Purkinje cell (primary cell): ENCODE measurements at places on chromosomes 11 and 22. TPM values are rescaled to one million over a fixed set of nuclear protein-coding genes. Genes with fewer than 3 reads are reported as not detected.

The OR51B4 gene
- polyA plus RNA-seq: not detected in 2 replicates

The SDHD gene
- 344 and 445 TPM in 2 replicates for polyA plus RNA-seq

The CASP5 gene
- polyA plus RNA-seq: not detected in 2 replicates

The MYOD1 gene
- not detected in 2 replicates for polyA plus RNA-seq

The POU2AF1 gene
- not detected in 2 replicates for polyA plus RNA-seq

The B3GAT1 gene
- polyA plus RNA-seq: 24.6 and 25.4 TPM in 2 replicates

The PLA2G3 gene
- polyA plus RNA-seq: not detected in 2 replicates

The C22orf31 gene
- 0.34 TPM in 1 of 2 replicates, not detected in the other for polyA plus RNA-seq

The HOATZ gene
- polyA plus RNA-seq: not detected in 2 replicates

The OR51A2 gene
- not detected in 2 replicates for polyA plus RNA-seq

The CHST1 gene
- 3.8 and 9.0 TPM in 2 replicates for polyA plus RNA-seq

The OR52N4 gene
- polyA plus RNA-seq: not detected in 2 replicates

The HEPHL1 gene
- polyA plus RNA-seq: not detected in 2 replicates

The CABP4 gene
- polyA plus RNA-seq: 0.08 and 0.52 TPM in 2 replicates

The IGSF9B gene
- polyA plus RNA-seq: 0.11 and 0.35 TPM in 2 replicates

The GSC2 gene
- not detected in 2 replicates for polyA plus RNA-seq

The SLC37A2 gene
- polyA plus RNA-seq: not detected in 2 replicates

The RFPL1 gene
- polyA plus RNA-seq: not detected in 2 replicates

The GLYAT gene
- not detected in 2 replicates for polyA plus RNA-seq

The SOX10 gene
- polyA plus RNA-seq: 0.29 and 1.9 TPM in 2 replicates
